ENCODE measurements at places on chromosomes 7 and 10. TPM values are rescaled to one million over a fixed set of nuclear protein-coding genes. Genes with fewer than 3 reads are reported as not detected.

DNA sequence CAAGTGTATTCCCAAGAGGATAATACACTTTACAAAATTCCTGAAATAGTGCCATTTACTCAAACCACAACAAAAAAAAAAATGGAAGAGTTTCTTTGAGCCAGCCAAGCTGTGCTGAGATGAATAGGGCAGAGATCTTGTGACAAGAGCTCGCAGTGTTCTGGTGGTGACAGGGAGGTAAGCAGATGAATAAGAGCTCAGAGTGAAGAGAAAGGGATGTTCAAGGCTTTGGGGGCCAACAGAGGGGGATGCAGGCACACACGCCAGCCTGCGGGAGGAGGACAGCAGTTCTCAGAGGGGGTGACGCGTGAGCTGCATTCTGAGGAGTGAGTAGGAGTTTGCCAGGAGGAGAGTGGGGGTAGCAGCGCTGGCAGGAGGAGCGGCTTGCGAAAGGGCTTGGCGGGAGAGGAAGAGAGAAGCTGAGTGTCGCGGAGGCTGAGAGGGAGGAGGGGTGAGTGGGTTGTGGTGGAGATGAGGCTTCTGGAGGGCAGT, 194.4 kb upstream of the IMMP2L start:
- peak overlapping the region; percentile 86 for H3K27ac ChIP-seq
- no peaks in the 10 kb centered on the region for H3K36me3 ChIP-seq
- DNase-seq: peak; percentile 50
- no peaks in the 10 kb centered on the region for H3K27me3 ChIP-seq

GRCh38 chr7:24709051-24709450, 48.2 kb downstream of the GSDME start:
- peaks cover 39% of the 10 kb centered on the region for H3K4me1 ChIP-seq
- no peak overlapping the region for H3K27ac ChIP-seq
- no peaks in the 10 kb centered on the region for H3K27me3 ChIP-seq

- peak overlapping the region; percentile 55 for H3K27ac ChIP-seq
- no peak overlapping the region for H3K4me3 ChIP-seq
- H3K36me3 ChIP-seq: peaks cover 9% of the 10 kb centered on the region
- peaks cover 67% of the 10 kb centered on the region for H3K4me1 ChIP-seq
- DNase-seq: no peak
Observed at GRCh38 chr7:3191548-3191947, 109.5 kb upstream of the SDK1 start.

DNA sequence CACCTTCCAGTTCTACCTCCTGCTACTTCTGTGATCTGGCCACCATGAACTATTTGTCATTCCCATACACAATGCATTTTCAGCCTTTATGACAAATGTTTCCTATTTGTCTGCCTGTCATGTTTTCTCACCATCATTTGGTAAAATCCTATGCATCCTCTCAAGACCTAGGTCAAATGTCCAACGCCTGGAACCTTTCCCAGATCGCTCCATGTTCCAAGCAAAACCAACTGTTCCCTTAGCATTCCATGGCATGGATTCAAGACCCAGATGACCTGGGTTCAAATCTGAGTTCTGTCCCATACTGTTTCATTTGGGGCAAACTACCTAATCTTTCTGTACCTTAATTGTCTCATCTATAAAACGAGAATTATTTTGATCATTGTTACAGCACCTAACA, 98.9 kb downstream of the USP6NL start:
- peaks cover 22% of the 10 kb centered on the region for H3K4me1 ChIP-seq
- peaks cover 2% of the 10 kb centered on the region for H3K36me3 ChIP-seq
- no peaks in the 10 kb centered on the region for H3K27me3 ChIP-seq

- H3K27me3 ChIP-seq: peaks cover 43% of the 10 kb centered on the region
- no peak for DNase-seq
- no peaks in the 10 kb centered on the region for H3K36me3 ChIP-seq
- H3K4me1 ChIP-seq: no peaks in the 10 kb centered on the region
Observed at GRCh38 chr10:133158756-133159610, 1.0 kb upstream of the KNDC1 start.

GRCh38 chr7:155962191-155962967, 150.1 kb upstream of the SHH start:
- H3K4me1 ChIP-seq: no peaks in the 10 kb centered on the region
- H3K27ac ChIP-seq: no peak overlapping the region
- no peak for DNase-seq

- peaks cover 4% of the 10 kb centered on the region for H3K4me1 ChIP-seq
- H3K36me3 ChIP-seq: no peaks in the 10 kb centered on the region
- no peak overlapping the region for H3K4me3 ChIP-seq
- DNase-seq: no peak
- no peak overlapping the region for H3K27ac ChIP-seq
Observed at GRCh38 chr10:86167762-86168128, 198.8 kb downstream of the GRID1 start.

DNA sequence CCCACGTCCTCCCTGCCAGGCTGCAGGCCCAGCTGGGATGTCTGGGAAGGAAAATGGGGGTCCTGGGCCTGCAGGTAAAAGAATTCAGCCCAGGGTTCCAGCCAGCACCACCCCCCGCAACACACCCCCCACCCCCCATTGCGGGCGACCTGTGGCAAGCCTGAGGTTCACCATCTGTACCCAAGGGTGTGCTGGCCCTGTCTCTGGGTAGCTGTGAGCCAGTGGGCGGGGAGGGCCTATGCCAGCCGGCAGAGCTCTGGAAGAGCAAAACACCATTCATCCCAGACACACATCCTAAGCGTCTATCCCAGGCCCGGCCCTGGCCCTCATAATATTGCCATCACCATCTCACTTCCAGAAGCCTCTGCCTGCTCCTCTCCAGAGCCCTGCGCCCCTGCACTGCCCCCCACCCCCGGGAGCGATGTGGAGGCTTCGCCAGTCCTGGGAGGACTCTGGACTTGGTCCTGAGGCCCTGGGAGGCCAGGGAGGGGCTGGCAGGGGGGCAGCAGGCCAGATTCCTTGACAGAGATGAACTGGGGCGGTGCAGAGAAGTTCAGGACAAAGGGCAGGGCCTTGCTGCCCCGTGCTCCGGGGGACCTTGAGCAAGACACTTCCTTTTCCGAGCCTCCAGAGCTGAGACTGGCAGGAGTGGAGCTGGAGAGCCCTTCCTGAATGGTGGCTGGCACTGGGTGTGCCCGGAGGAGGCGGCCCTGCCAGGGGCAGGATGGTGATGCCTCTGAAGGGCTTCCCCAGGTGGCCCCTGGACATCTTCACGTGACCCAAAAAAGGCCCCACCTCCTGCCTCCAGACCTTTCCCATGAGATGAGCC, 8.7 kb upstream of the TTYH3 start:
- H3K4me1 ChIP-seq: peaks cover 39% of the 10 kb centered on the region
- H3K27me3 ChIP-seq: peaks cover 1% of the 10 kb centered on the region

GRCh38 chr7:122143376-122143750, 686 bp downstream of the AASS start:
- H3K4me3 ChIP-seq: peak overlapping the region; percentile 95
- peak overlapping the region; percentile 99 for H3K27ac ChIP-seq
- H3K36me3 ChIP-seq: peaks cover 3% of the 10 kb centered on the region

GRCh38 chr7:128025380-128025779, 5.9 kb downstream of the LRRC4 start:
- H3K4me1 ChIP-seq: peaks cover 73% of the 10 kb centered on the region
- H3K4me3 ChIP-seq: peak overlapping the region; percentile 21
- peaks cover 22% of the 10 kb centered on the region for H3K36me3 ChIP-seq
- no peak overlapping the region for H3K27ac ChIP-seq
- DNase-seq: no peak

- H3K4me1 ChIP-seq: peaks cover 16% of the 10 kb centered on the region
- no peak overlapping the region for H3K4me3 ChIP-seq
- H3K27ac ChIP-seq: peak overlapping the region; percentile 5
- no peak for DNase-seq
Observed at GRCh38 chr10:5512331-5512730, 12.4 kb upstream of the CALML3 start.

DNA sequence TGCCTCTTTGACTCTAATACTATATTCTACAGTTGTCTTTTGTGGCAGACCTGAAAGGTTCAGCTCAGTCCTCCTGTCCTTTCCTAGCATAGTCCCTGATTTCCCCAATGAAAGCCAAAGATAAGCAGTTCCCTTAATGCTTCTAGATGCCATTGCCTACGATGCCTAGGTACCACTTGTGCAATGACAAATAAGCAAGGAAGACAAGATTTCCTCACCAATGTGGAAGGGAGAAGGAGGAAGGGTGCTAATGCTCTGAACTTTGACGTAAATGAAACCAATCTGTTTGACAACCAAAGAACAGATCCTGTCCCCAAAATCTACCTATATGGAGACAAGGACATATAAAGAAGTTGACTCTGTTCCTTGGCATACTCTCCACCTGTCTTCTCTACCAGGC, 393.3 kb downstream of the KCNMA1 start:
- no peaks in the 10 kb centered on the region for H3K36me3 ChIP-seq
- DNase-seq: no peak
- H3K27me3 ChIP-seq: no peaks in the 10 kb centered on the region
- peaks cover 28% of the 10 kb centered on the region for H3K4me1 ChIP-seq
- H3K4me3 ChIP-seq: no peak overlapping the region
- no peak overlapping the region for H3K27ac ChIP-seq

GRCh38 chr10:47150581-47150980, 149.4 kb upstream of the GDF10 start:
- H3K36me3 ChIP-seq: peaks cover 2% of the 10 kb centered on the region
- DNase-seq: no peak
- no peaks in the 10 kb centered on the region for H3K4me1 ChIP-seq
- H3K27me3 ChIP-seq: no peaks in the 10 kb centered on the region
- H3K4me3 ChIP-seq: no peak overlapping the region

GRCh38 chr10:35792291-35792690, 150.2 kb upstream of the FZD8 start:
- H3K27ac ChIP-seq: no peak overlapping the region
- H3K4me3 ChIP-seq: no peak overlapping the region
- no peaks in the 10 kb centered on the region for H3K36me3 ChIP-seq
- DNase-seq: no peak
- H3K27me3 ChIP-seq: no peaks in the 10 kb centered on the region

DNA sequence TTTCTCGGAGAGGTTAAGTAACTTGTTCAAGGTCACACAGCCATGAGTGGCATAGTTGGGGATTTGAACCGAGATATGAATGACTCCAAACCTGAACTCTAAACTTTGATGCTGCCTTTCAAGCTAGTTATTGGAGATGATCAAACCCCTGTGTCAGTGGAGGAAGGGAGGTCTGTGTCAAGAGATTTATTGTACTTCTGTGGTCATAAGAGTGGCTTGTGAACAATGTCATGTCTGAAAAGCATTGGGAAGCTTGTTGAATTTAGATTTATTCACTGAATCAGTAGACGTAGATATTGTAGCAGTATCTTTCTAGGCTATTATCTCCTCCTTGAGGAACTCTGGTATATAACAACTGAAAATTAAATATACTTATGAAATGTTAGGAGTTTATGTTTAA, 27.3 kb downstream of the SNX10 start:
- no peak for DNase-seq
- no peaks in the 10 kb centered on the region for H3K27me3 ChIP-seq
- H3K36me3 ChIP-seq: no peaks in the 10 kb centered on the region

- H3K4me1 ChIP-seq: peaks cover 42% of the 10 kb centered on the region
- H3K4me3 ChIP-seq: peak overlapping the region; percentile 59
- DNase-seq: no peak
- peaks cover 10% of the 10 kb centered on the region for H3K36me3 ChIP-seq
Observed at GRCh38 chr10:121709675-121710073, 111.4 kb upstream of the FGFR2 start.

DNA sequence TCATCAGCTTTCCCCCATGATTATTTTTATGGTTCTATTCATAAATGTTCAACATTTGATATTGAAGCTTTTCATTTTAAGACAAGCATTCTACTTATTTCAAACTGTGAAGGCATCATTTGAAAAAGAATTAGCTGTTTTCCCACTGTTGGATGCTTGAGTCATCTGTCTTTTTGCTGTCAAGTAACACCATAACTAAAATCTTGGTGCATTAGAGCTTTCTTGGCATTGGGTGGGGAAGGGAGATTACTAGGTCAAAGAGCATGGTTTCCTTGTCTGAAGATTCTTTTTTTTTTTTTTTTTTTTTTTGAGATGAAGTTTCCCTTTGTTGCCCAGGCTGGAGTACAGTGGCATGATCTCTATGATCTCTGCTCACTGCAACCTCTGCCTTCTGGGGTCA, 68.5 kb downstream of the CTBP2 start:
- no peaks in the 10 kb centered on the region for H3K27me3 ChIP-seq
- peaks cover 13% of the 10 kb centered on the region for H3K36me3 ChIP-seq
- peaks cover 72% of the 10 kb centered on the region for H3K4me1 ChIP-seq
- no peak overlapping the region for H3K27ac ChIP-seq
- DNase-seq: no peak
- H3K4me3 ChIP-seq: no peak overlapping the region

GRCh38 chr7:80150611-80151273, 16.1 kb downstream of the GNAI1 start:
- no peaks in the 10 kb centered on the region for H3K27me3 ChIP-seq
- H3K4me3 ChIP-seq: no peak overlapping the region
- peaks cover 10% of the 10 kb centered on the region for H3K4me1 ChIP-seq
- no peaks in the 10 kb centered on the region for H3K36me3 ChIP-seq

DNA sequence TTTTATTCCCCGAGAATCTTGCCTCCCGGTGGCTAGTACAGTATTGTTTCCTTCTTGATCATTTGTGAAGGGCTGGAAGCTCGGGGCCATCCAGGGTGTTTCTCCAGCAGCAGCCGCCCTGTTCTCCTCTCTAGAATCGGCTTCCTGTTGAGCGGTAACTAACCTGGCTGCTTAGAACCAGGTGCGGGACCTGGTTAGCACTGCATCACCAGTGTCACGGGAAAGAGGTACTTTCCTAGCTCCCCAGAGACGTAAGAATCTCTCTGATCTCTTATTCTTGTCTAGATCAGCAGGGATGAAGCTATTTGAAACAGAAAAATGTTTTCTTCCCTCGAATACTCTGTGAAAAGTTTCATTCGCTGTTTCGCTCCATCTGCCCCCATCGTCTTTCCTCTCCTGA, 239.2 kb downstream of the CELF2 start:
- peaks cover 20% of the 10 kb centered on the region for H3K36me3 ChIP-seq
- H3K27ac ChIP-seq: peak overlapping the region; percentile 75
- no peak for DNase-seq
- H3K4me3 ChIP-seq: no peak overlapping the region
- peaks cover 16% of the 10 kb centered on the region for H3K4me1 ChIP-seq

- no peak for DNase-seq
- H3K4me3 ChIP-seq: no peak overlapping the region
- H3K27me3 ChIP-seq: peaks cover 29% of the 10 kb centered on the region
- H3K4me1 ChIP-seq: peaks cover 29% of the 10 kb centered on the region
- H3K27ac ChIP-seq: no peak overlapping the region
Observed at GRCh38 chr10:7529638-7530037, 118.8 kb upstream of the SFMBT2 start.

- peaks cover 44% of the 10 kb centered on the region for H3K4me1 ChIP-seq
- no peak for DNase-seq
- no peak overlapping the region for H3K27ac ChIP-seq
Observed at GRCh38 chr7:47678641-47679380, 96.9 kb upstream of the TNS3 start.

The HOXA9 gene
- total RNA-seq: 10.0 TPM

The UCMA gene
- total RNA-seq: not detected

The EPHB6 gene
- total RNA-seq: 12.3 TPM

The ADAM22 gene
- total RNA-seq: 12.1 TPM

The NKX2-3 gene
- total RNA-seq: not detected

The LOXL4 gene
- 1.7 TPM for total RNA-seq

The TBXAS1 gene
- total RNA-seq: 4.1 TPM

The CCDC146 gene
- total RNA-seq: 6.4 TPM

The AKR1E2 gene
- total RNA-seq: 3.9 TPM

The ACBD7 gene
- 12.0 TPM for total RNA-seq

The FAM237B gene
- not detected for total RNA-seq

Measured in neural crest cell (in vitro differentiated cells).